Neural progenitor cell (in vitro differentiated cells): ENCODE measurements at places on chromosomes 11 and 22. TPM values are rescaled to one million over a fixed set of nuclear protein-coding genes. Genes with fewer than 3 reads are reported as not detected.

The CYTH4 gene
- not detected in 2 replicates for total RNA-seq

DNA sequence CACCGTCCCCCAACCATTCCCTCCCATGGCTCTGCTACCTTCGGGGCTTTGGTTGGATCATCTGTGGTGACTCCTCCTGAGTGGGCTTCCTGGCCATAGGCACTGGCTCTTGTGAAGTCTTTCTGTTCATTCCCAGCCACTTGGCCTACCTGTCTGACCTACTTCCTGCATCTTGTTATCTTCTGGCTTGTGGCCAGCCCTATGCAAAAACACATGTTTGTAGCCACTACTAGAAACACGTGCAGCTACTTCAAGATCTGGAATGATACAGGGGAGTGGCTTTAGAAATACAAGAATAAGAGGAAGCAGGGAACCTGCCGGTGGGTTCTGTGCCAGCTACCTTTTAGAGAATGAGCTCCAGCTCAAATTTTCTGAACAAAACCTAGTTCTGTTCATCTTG lies 20.9 kb downstream of the RCOR2 start:
- DNase-seq, result no peak

DNA sequence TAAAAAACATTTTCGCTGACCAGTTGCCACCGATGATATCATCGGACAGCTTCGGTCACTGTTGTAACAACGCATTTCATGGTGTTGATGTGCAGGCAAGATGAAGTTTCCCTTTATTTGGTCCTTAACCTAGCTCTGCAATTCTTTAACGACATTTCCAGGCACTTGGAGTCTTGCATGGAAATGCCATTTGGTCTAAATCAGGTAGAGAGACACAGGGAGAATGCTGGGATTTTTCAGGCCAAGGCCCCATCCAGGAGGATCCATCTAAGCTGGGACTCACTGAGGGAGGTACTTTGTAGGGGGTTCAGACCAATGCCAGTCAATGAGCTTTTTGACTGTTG lies 121.5 kb upstream of the RCN1 start:
- DNase-seq, result no peak

The ACRV1 gene
- 0.47 and 0.56 TPM in 2 replicates for total RNA-seq

DNA sequence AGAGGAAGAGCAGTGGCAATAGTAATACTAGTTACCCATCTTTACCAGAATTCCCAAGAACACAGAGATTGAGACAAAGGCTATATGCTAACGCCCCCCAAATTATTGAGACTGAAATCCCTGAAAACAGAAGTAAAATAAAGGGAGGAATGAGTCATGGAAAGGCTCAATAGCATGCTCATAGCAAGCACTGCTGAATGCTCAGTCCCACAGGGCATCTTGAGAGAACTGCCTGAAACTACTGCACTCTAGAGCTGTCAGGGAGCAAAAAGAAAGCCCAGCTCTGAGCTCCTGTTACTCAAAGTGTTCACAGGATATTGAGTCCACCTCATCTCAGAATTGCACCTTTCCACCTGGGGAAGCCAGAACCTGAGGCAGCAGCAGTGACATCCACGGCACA lies 44.1 kb upstream of the FIBIN start:
- no peak for DNase-seq

DNA sequence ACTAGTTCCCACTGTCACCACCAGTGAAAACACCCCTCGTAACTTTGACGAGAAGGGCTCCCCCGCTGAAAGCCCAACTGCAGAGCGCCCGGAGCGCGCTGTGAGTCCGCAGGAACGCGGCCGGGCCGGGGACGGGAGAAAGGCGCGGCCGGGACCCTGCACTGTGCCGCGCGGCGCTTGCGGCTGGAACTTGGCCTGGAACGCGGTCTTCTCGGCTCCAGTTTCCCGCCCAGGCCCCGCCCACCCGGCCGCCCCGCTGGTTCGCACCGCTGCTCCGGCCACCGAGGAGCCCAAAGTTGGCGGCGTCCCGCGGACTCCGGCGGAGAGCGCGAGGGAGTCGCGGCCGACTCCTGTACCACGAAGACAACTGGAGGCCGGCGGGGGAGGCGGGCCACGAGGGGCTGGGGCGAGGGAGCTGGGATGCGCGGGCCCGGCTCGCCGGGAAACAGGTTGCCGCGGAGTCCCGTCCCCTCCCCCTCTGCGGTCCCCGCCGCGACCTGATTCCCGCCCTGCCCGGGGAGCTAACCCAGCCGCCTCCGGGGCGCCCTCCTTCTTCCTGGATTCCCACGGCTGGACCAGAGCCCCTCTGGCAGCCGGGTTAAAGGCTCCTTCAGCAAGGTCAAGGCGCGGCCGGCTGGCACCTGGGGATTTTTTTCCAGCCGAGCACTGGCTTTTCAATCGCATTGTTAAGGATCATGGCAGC lies 3.4 kb downstream of the TENM4 start:
- peak; percentile 85 for DNase-seq

The C11orf21 gene
- 0.19 TPM in 1 of 2 replicates, not detected in the other for total RNA-seq

GRCh38 chr11:123145220-123145619 lies 49.8 kb downstream of the CLMP start:
- DNase-seq, result no peak

DNA sequence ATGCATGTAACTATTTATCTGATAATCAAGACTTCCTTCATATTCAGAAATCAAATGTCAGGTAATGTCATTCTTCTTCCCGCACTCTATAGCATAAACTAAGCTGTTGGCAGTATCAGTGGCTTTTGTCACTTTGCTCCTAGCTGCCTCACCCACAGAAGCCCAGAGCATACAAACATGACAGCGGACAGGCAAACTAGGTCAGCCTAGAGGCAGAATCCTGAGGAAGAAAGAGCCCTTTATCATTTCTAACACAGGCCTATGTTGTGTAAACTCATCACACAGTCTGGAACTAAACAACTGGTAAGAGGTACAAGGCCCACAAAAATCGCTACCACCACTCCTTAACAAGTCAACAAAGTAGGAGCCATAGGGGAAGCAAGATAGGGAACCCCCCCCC lies 21.0 kb downstream of the GUCY1A2 start:
- DNase-seq, result no peak

DNA sequence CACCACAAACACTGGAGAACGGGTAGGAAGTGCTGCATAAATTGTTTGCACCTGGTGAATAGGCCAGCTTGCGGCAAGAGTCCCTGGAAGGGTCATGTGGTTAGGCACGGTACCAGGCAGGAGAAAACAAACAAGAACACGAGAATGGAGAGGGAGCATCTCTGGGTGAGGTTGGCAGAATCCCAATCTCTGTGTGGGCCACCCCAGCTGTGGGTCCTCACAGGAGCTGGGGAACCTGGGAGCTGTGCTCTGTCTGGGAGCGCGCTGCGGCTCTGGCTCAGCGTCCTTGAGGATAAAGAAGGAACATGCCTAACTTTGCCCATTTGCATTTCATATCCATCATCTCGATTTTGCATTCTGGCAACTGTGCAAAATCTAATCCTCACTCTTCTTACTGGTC lies 46.1 kb upstream of the JAM3 start:
- no peak for DNase-seq

DNA sequence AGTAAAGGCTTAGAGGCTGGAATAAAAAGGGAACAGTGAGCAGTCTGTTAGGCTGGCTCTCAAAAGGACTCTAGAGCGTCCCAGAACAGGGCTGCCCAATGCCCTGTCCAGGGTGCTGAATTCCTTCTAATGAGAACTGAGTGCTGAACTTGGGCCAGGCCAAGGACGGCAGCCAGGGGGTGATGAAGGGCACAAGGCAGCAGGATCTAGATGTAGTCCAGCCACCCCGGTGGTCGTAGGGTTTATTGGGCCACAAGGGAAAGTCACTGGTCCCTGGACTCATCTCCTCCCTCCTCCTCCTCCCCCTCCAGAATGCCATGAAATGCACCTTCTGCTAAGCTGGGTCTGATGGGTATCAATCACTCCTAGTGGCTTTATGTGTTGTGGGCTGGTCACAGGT lies 19.2 kb downstream of the NPTXR start:
- DNase-seq, result peak; percentile 94

The CBL gene
- total RNA-seq, result 20.7 and 20.8 TPM in 2 replicates

The NAALAD2 gene
- total RNA-seq, result 24.6 and 67.1 TPM in 2 replicates

The KLHL35 gene
- total RNA-seq, result 1.2 and 1.5 TPM in 2 replicates

The FGF3 gene
- not detected in 2 replicates for total RNA-seq

The GRM5 gene
- 0.03 TPM in 1 of 2 replicates, not detected in the other for total RNA-seq
